ENCODE measurements at places on chromosomes 13 and 19.

- peak; percentile 54 for DNase-seq
Measured at GRCh38 chr19:39110263-39110967, 15.2 kb upstream of the PAK4 start.

- no peak for DNase-seq
Measured at GRCh38 chr19:57362419-57362818, 932 bp upstream of the TRAPPC2B start.

DNA sequence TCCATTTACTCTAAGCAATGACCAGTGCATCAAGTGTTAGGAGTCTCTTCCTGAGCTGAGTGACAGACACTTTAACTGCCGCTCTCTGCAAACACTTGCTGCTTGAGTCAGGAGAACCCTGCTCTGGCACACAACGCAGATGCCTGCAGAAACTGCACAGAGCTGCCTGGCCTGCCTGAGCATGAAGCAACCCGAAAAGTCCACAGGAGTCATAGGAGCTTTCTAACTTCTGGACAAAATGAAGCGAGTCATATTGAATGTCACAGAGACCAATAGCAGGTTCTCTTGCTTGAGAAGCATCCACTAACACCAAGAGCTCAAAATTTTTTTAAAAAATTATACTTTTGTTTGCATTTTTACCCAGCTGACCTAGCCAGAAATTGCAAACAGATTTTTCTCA is 232.4 kb downstream of the LHFPL6 start:
- DNase-seq, result no peak

DNA sequence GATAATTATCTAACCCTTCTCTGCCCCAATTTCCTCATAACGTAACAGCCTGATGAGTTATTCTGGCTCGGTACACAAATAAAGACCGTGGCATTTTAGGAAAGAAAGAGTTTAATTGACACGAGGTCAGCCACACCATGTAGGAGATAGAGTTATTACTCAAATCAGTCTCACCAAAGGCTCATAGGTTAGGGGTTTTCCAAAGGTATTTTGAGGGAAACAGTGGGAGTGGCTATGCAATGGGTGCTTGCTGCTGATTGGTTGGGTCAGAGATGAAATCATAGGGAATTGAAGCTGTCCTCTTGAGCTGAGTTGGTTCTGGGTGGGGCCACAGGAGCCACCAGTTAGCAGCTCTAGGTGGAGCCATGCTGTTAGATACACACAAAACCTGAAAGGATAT is 137.5 kb downstream of the FREM2 start:
- no peak for DNase-seq

GRCh38 chr13:40056898-40057619 is 401.6 kb downstream of the COG6 start:
- DNase-seq, result no peak

All from Daoy (cell line).